ENCODE measurements at places on chromosomes 13 and 19.

- DNase-seq = no peak
Measured at GRCh38 chr19:21638776-21639175, 128.6 kb downstream of the ZNF100 start.

DNA sequence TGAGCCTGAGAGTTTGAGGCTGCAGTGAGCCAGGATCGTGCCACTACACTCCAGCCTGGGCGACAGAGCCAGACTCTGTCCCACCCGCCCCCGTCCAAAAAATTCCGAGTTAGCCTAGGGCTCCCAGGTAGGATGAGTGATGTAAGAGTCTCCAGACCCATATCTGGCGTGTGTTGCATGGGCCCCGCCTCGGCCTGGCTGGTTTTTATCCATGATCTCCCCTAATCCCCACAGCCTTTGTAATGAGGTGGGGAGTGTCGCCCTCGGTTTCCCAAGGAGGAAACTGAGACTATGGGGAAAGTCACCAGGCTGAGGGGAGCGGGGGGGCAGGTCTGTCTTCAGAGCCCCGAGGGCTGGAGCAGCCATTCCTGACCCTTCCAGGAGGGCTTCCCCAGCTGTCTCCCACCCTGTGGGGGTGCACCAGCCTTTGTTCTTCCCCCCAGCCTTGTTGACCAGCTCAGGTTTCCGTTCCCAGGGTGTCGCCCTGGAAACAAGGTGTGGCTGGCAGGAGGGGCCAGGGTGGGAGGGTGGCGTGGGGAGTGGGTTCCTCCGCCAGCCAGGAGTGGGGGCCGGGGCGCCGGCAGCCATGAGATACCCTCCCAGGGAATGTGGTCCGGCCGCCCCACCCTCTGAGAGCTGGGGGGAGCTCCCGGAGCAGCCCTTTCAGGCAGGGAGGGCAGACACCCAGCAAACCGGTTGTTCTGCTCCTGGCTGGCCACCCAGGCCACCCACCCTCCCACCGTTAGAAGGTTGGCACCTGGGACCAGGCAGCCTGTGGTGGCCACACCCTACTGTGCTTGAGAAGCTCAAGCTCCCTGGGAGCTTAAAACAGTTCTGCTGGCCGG lies 11.5 kb downstream of the MYH14 start:
- DNase-seq = peak; percentile 10

DNA sequence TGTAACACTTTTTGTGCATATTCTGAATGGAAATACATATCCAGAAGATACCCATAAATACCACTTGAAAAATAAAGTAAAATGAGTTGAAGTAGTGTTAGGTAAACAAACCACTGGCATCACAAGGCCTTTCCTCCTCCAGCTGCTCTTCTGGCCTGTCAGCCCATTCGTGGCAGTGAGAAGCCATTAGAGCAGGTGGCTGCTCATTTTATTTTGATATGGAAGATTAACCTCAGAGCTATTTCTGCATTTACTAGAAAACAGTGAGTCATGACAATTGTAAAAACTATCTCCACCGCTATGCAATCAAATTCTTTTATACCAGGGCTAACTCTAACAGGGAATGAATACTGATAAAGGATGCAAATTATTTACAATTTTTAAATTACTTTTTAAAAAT lies 2898.1 kb downstream of the PCDH9 start:
- peak; percentile 2 for DNase-seq

DNA sequence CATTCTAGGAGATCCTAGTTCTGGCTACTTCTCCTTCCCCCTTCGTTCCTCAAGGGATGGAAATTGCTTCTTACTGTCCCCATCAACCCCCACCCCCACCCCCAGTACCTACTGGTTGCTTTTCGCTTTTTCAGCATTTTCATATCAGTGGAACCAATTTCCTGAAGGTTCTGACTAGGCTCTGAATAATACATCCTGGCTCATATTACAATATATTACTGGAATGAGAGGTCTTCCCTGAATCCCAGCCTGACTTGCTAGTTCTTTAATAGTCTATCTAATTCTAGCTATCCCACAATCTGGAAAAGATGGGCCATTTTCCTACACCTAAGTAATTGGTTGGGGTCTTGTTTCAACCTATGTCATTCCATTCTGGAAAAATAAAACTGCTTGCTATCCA lies 207.4 kb downstream of the COG6 start:
- no peak for DNase-seq

GRCh38 chr13:73900591-73900990 lies 233.6 kb downstream of the KLF12 start:
- no peak for DNase-seq

- no peak for DNase-seq
Measured at GRCh38 chr19:18905513-18906236, 9.7 kb upstream of the CERS1 start.

GRCh38 chr13:114174529-114174961 lies 4.5 kb upstream of the CFAP97D2 start:
- DNase-seq = no peak

- DNase-seq = no peak
Measured at GRCh38 chr19:30024091-30024490, 82.1 kb downstream of the URI1 start.

DNA sequence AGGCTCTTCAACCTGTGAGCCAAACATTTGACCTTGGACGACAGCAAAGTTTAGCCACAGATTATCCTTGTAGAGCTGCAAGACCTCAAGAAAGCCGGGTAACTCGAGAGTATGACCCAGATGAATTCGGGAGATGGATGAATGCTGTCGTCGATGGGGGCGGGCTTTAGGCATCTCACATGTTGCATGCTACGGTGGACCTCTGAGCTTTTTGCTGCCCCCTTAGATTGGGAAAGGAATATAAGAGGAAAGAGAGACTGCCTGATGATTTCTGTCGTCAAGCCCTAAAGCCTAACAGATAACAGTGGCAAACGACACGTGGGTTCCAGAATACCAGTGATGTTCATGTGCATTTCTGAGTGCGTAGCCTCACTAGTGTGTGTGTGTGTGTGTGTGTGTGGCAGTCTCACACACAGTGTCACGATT lies 730 bp upstream of the ABCC4 start:
- peak; percentile 62 for DNase-seq

DNA sequence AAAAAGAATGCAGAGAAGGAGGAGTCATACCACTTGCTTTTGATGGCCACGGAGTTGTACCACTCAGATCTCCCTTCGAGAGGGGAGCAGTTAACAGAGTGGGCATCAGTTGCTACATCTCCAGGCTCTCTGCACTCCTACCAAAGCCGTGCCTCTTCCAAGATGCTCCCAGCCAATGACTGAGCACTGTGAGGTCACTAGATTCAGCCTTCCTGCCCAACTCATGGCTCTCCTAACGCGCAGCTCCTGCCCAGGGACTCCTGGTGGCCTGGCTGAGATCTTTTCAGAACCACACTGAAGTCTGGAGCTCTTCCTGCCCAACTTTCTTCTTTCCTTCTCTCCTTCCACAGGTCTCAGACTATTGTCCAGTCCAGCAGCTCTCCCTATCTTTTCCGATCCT lies 66.7 kb downstream of the LHFPL6 start:
- no peak for DNase-seq

GRCh38 chr13:53012707-53013106 lies 15.9 kb upstream of the OLFM4 start:
- no peak for DNase-seq

DNA sequence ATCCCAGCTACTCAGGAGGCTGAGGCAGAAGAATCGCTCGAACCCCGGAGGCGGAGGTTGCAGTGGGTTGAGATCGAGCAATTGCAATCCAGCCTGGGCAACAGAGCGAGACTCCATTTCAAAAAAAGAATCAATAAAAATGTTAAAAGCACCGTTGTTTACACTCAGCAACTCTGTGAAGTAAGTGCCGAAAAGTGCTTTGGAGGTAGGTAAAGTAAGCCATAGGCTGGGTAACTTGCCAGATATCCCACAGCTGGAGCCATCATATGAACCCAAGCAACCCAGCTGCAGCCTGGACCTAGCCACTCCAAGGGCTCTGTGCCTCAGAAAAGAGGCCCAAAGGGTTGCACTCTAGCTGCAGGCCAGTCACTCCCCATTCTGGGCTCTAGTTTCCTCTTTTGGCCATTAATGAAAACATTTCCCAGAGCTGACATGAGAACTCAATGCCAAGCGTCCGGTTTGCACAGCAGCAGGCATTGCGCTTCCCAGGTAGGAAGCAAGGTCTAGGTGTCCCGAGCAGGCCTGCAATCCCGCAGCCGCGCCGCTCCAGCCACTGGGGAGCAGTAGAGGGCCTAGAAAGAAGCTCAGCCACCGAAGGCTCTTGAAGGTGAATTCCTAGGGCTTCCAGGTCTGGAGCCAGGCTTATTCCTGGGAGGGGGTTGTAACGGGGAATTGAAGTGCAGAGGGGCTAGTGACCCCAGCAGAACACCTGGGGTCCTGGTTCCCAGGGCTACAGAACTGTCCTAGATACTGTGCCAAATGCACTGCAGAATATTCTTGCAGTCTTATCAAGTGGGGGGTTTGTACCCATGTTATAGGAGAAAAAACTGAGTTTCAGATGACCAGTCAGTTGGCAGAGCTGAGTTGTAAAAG lies 4.1 kb upstream of the CD79A start:
- peak; percentile 28 for DNase-seq

- no peak for DNase-seq
Measured at GRCh38 chr13:38166116-38166515, 183.5 kb upstream of the UFM1 start.

DNA sequence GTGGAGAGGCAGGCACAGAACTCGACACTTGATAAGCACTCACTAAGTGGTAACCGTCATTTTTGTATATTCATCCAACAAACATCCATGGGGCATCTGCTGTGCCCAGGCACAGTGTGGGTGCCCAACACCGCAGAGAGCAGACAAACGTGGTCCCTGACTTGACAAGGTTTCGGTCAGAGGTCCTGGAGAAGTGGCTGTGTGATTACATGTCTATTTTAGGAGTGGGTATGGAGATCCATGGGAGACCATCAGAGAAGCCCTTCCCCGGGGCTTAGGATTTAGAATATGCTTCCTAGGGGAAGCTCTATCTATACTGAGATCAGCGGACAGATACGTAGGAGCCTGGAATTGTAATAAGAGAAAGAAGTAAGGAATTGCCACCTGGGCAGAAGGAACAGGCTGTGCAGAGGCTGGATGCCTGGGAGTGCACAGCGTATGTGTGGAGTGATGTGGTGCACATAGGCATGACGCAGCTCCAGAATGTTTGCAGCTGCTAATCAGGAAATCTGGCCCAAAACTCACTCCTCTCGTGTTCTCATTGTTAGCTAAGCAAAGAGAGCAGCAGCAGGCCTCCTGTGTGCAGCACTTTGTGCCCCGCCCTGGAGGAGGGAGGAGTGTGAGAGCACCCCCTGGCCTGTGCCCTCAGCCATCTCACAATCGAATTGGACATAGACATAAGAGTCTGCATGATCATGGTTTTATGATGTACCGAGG lies 23.0 kb upstream of the IRS2 start:
- no peak for DNase-seq

GRCh38 chr19:53818756-53819155 lies 5.4 kb downstream of the NLRP12 start:
- no peak for DNase-seq

GRCh38 chr13:52599037-52599847 lies 43.0 kb upstream of the HNRNPA1L2 start:
- peak; percentile 47 for DNase-seq

DNA sequence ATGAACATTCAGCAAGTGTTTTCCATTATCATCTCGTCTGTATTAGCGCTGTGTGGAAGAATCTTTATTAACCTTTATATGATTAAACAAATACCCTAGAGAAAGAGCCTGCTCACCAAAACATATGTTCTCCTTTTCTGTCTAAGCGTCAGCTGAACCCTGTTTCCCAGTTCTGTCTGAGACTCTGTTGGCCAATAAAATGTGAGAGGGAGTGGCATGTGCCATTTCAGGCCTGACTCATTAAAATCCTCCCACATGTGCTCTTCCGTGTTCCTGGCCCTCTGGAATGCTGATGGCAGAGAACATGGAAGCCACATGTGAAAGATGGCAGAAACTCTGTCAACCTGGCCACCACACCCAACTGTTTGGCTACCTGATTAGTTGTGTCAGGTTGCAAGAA lies 181.9 kb upstream of the EDNRB start:
- DNase-seq = no peak

DNA sequence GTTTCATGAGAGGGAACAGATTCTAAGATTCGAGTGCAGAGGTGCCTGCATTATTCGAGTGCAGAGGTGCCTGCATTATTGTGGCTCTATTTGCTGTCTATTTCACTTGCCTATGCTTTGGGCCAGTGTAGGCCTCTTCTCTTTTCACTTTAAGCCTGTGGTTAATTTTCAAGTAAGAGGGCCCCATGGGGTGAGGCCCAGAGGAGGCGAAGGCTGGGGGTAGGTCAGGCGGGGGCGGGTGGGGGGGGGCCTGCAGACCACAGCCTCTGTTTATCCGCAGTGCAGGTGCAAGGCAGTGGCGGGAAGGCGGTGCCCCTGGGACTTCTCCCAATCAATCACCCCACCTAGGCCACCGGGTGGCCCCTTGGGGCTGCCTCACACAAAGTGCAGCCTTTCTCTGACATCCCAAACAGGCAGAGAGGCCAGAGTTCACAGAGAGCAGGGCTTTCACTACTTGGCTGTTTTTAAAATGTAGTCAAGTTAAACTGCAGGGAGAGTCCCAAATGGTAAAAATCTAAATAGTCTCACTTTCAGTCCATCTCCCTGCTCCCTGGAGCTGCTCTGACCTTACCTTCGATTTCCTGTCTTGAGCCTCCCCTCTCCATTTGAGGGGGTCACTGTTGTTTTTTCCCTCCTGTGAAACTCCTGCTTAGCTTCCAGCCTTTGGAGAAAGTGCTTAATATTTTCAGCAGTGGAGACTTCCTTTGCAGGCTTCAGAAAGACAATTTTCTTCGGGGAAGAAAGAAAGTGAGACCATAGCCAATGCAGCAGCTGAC lies 249.0 kb downstream of the DLEU7 start:
- no peak for DNase-seq

- no peak for DNase-seq
Measured at GRCh38 chr13:25046274-25046984, 49.5 kb upstream of the PABPC3 start.

- peak; percentile 76 for DNase-seq
Measured at GRCh38 chr13:114132419-114133121, at the start of gene RASA3. Gene RASA3, minus strand, starts transcription at chr13:114132623. Its CDS starts 134 bp downstream, at chr13:114132489.

- no peak for DNase-seq
Measured at GRCh38 chr19:49862391-49863253, 4.8 kb downstream of the PNKP start.

- DNase-seq = no peak
Measured at GRCh38 chr19:42569193-42569592, 25.5 kb downstream of the CEACAM8 start.

- no peak for DNase-seq
Measured at GRCh38 chr13:105291987-105292386, 1243.5 kb downstream of the EFNB2 start.

DNA sequence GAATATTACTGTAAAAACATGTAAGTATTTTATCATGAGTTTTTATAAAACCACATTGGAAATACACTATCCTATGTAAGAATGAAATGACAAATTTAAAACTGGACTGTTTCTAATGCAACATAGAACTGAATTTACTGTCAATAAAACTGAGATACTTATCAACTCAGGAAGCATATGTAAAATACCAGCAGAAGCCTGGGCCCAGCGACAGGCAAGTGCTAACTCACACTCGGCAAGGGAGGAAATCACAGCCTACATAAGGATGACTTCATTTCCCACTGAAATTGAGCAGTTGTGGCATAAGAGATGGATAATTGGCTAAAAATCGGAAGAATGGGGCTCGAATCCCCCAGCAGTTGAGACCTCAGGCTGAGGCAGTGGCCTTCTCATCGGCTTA lies 12.1 kb downstream of the PROZ start:
- no peak for DNase-seq

All from COR-L47 (cell line).